Right cardiac atrium (tissue), 5 donors: ENCODE measurements at places on chromosomes 13 and 19.

- DNase-seq = no peak
Measured at GRCh38 chr19:12287958-12288500, 6.7 kb downstream of the ZNF44 start.

GRCh38 chr19:37961198-37961597 lies 54.2 kb downstream of the SIPA1L3 start:
- DNase-seq = no peak

DNA sequence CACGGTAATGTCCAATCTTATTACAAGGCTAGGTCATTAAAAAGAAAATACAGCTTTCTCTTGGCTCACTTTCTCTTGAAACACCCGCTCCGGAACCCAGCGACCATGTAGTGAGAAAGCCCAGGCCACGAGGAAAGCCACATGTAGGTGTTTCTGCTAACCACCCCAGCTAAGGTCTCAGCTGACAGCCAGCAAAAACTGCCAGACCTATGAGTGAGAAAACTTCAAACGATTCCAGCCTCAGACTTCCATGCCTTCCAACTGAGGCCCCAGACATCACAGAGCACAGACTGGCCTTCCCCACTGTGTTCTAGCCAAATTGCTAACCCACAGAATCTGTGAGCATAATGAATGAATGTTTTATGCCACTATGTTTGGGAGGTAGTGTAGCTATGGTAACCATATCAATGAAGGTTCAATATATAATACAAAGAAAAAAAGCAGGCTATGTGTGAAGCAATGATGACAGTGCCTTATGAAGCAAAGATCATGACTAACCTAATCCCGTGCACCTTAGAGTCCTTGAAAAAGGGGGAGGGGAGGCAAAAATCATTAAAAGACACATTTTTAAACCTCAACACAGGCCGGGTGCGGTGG lies 11.9 kb upstream of the TPTE2 start:
- no peak for DNase-seq

DNA sequence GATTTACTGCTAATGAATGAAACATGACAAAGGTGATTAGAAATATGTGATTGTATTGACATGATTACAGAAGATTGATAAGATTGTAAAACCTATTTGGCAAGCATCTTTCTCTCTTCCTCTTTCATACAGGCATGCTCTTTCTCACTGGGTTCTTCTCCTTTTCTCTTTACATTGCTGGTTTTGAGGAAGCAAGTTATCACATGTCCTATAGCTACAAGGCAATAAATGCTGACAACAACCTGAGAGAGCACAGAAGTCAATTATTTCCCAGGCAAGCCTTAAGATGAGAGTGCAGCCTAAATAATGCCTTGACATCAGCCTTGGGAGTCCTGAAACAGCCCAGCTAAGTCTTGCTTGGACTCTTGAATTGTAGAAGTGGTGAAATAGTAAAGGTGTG lies 875.0 kb downstream of the SLITRK1 start:
- no peak for DNase-seq

GRCh38 chr19:55640043-55640576 lies 692 bp upstream of the ZNF580 start:
- peak; percentile 89 for DNase-seq

- no peak for DNase-seq
Measured at GRCh38 chr13:51269039-51269438, 46.8 kb downstream of the FAM124A start.

- no peak for DNase-seq
Measured at GRCh38 chr13:71394176-71394575, 472.8 kb downstream of the DACH1 start.

GRCh38 chr19:8831832-8832131 lies 322 bp downstream of the ZNF558 start:
- no peak for DNase-seq

DNA sequence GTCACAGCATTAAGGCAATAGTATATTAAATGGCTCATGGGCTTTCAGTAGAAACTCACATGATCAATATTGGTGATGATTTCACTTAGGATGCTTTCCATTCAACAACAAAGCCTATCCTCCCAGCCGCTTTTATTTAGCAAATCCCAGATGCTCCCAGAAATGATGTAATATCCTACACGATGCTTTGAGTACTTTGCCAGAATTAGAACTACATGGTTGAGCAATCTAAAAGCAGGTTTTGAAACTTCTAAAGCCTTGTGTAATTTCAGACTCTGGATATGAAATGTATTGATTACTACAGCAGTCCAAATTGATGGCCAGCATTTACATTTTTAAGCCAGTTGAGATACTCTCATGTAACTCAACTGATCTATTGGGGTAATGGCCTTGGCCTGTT lies 13.6 kb downstream of the DLEU7 start:
- no peak for DNase-seq

DNA sequence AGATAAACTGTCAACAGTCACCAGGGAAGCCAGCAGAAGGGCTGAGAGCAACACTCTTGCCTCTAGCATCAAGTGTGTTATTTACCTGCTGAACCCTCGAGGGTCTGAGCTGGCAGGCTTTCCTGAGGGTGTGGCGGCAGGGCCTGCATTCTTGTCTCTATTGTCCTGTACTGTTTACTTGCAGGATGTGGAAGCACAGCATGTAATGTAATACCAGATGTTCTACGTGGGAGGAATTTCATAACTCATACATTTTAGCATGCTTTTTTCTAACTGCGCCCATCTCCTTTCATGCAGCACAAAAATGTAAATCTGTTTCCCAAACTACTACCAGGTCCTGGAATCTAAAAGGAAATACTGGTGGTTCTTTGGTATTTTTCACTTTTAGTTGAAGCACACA lies 153.1 kb downstream of the RGCC start:
- DNase-seq = peak; percentile 55

- DNase-seq = no peak
Measured at GRCh38 chr19:23799321-23799720, 40.6 kb upstream of the ZNF681 start.

DNA sequence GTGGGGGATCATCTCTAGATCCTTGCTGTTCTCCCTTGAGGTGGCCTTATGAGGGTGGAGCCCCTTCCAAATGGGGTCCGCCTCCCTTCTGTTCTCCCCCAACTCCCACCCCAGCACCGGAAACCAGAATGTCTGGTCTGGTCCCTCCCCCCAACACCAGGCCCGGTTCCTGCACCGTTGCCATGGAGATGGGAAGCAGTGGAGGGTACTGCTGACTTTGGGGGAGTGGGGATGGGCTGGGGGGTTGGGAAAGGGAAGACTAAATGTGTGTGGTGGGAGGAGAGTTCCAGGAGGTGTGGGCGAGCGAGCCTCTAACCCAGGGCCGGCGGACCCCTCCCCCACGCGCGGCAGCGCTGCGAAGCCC lies 1.7 kb downstream of the SHANK1 start:
- DNase-seq = no peak

- peak; percentile 89 for DNase-seq
Measured at GRCh38 chr19:48868114-48868886, at the start of gene PLEKHA4. TSS of gene PLEKHA4 (minus strand) at chr19:48868617. CDS start at chr19:48867620, 997 bp downstream.

DNA sequence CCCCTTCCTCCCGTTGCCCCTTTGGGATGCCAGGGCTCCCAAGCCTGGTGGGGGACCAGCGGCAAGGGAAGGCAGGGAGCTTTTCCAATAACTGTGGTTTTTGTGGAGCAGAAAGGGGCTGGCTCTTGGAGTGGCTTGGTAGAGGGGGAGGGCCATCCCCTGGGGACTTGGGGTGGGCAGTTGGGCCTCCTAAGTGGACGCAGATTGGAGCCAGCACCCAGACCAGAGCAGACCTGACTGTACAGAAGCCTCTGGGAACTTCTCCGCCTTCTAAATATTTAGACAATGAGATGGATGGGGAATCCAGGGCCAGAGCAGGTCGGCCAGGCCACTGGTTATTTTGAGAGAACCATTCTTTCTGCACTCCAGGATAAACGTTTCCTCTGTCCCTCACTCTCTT lies 4.2 kb downstream of the PTGIR start:
- DNase-seq = peak; percentile 70

DNA sequence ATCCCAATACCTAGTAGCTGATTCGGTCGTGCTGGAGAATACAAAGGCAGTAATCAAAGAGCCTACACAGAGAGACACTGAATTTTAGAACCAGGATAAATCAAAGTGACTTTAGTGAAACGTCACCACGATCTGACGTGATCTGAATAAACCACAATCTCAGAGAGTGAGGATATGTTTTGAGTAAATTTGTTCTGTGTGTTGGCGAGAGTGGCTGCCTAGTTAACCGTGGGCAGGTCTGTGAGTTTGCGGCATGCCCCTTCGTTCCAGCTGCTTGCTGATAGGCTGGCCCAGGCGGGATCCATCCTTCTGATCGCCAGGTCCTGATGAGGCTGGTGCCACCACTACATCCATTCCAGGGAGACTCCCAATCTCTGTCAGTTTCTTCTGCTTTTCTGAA lies 40.4 kb downstream of the LRCH1 start:
- DNase-seq = no peak

- DNase-seq = no peak
Measured at GRCh38 chr19:38395381-38396114, 7.1 kb downstream of the SPRED3 start.

DNA sequence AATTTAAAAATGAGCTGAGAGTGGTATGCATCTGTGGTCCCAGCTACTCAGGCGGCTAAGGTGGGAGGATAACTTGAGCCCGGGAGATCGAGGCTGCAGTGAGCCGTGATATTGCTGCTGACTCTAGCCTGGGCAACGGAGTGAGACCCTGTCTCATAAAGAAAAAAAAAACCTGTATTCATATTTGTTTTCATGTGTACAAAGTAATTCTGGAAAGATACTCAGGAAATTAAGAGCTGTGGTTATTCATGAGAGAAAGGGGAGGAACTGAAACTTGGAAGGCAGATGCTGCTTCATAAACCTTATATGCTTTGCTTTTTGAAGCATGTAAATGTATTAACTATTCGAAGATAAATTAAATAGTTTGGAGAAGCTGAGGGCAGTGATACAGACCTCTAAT lies 8.8 kb upstream of the RLN3 start:
- no peak for DNase-seq

- peak; percentile 66 for DNase-seq
Measured at GRCh38 chr19:28466107-28467045, 746.6 kb downstream of the UQCRFS1 start.

DNA sequence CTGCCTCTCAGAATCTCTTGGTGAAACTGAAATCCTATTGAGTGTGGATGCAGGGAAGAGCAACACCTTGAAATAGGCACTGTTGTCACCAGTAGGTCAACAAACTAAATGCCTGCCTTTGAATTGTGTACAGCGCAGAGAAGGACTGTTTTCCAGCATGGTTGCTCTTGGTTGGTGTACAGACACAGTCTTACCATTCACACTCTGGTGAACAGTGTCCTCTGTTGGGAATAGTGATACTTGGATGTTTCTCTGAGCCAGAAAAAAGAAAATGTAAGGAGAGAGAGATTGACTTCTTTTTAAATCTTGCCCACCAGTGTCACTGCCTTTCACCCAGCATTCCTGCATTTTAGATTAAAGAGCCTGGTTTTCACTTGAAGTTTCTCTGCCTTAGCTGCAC lies 179.7 kb downstream of the STK24 start:
- no peak for DNase-seq

DNA sequence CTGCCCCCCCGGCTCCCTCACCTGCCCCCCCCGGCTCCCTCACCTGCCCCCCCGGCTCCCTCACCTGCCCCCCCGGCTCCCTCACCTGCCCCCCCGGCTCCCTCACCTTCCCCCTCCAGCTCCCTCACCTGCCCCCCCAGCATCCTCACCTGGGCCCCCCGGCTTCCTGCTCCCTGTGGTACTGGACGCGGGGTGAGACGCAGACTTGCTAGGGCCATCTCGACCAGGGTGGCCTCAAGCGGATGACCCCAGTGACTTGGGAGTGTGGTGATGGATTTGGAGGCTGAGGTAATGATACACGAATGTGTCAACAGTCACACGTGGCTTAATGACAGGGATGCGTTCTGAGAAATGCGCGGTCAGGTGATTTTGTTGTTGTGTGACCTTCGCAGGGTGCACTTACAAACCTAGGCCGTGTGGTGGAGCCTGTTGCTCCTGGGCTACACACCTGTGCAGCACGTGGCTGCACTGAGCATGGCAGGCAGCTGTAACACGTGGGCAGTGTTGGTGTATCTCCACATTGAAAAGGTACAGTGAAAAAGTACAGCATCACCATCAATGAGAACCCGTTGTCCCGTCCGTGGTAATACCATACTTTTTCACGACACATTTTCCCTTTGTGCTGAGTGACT lies 197.8 kb downstream of the TEX29 start:
- DNase-seq = no peak
